ENCODE measurements at places on chromosomes 4 and X.
A peak's percentile ranks its signal among the peaks of the same experiment; 100 is the strongest.

- peak; percentile 13 for DNase-seq
Observed at GRCh38 chr4:15438939-15439524, 11.2 kb downstream of the C1QTNF7 start.

GRCh38 chr4:139763672-139764071 lies 98.1 kb downstream of the MGST2 start:
- DNase-seq, result no peak

GRCh38 chrX:73581002-73581628 lies 18.1 kb downstream of the CHIC1 start:
- peak; percentile 0 for DNase-seq

DNA sequence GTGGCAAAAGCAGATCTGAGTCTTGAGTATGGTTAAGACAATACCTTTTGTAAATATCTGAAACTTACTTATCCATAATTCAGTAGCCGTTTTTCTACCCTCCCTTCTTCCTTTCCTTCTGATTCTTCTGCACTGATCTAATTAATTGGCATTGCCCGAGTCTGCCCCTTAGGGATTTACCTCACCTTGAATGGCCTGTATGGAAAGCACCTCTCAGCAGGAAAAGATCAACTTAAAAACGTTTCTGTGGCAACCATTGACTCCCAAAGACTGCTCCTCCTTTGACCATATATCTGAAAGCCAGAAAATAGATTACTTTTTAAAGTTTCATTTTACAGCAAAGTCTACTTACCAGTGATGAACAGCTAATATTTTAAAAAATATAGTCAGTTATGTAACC lies 496.5 kb upstream of the LCORL start:
- no peak for DNase-seq

GRCh38 chr4:98891478-98892337 lies 37.2 kb downstream of the EIF4E start:
- DNase-seq, result no peak

- DNase-seq, result no peak
Observed at GRCh38 chr4:8860892-8861575, 10.6 kb downstream of the HMX1 start.

- peak; percentile 43 for DNase-seq
Observed at GRCh38 chrX:15451913-15452312, 41.2 kb downstream of the PIR start.

Data from AG10803 (cell line).